Tongue (tissue), 3 donors: ENCODE measurements at places on chromosomes 1 and 21. TPM values are rescaled to one million over a fixed set of nuclear protein-coding genes. Genes with fewer than 3 reads are reported as not detected.

The CHIA gene
- not detected for total RNA-seq

The HES5 gene
- total RNA-seq, result 2.8 TPM

The TRIM58 gene
- total RNA-seq, result 2.5 TPM

The LMO4 gene
- total RNA-seq, result 69.2 TPM

The DCST1 gene
- not detected for total RNA-seq

The HTR6 gene
- not detected for total RNA-seq
